ENCODE measurements at places on chromosomes 7 and 10. TPM values are rescaled to one million over a fixed set of nuclear protein-coding genes. Genes with fewer than 3 reads are reported as not detected.

DNA sequence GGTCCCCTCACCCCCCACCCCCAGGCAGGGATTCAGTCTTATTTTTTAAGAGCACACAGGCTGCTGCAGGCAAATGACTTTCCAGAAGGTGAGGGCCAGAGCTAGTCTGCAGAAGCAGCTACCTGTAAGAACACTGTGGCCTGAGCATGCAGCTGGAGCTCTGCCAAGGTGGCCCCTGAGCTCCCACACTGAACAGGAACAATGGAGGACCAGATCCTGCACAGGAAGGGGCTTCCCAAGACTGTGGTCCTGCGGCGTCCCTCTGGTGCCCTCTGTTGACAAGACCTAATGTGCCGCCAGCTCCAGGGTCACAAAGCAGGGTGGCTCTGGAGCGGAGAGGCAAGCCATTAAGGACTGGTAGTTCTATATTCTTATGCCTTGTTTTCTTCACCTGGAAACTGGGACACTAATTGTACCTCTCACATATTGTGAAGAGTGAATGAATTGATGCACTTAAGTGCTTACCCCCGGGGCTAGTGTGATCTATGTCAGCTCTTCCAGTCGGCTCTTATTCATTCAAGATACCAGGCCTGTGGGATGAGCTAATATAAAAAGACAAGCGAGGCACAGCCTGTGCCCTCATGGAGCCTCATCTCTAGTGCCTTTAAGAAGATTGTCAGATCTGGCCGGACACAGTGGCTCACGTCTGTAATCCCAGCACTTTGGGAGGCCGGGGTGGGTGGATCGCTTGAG lies 8.0 kb upstream of the BEND7 start:
- DNase-seq = peak; percentile 69

DNA sequence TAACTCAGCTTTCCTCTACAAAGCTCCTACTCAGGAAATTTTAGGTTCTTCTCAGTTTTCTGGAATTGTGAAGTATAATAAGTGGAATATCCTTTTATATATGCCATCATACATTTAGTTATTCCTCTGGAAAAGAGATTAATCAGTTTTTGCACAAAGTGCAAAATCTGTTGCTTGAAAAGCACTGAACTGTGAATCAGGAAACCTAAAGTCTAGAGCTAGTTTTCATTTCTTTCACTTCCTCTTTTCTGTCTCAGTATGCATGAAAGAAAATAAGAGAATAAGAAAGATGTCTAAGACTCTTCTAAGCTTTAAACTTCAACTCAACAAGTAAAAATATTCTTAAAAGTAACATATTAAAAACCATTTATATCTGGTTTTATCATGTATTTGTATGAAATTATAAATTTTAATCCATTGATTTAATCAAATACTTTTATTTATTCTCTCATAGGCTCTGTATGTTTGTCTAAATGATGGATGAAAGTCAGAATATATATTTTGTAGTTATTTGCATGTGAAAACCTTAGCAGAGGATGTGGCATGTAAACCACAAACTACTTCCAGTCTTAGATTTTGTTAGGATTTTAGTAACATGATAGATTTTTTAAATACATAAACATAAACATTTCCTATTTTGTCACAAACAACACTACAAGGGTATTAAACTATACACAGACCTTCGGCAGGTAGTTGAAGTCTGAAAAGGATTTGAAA lies 1073.0 kb downstream of the XPNPEP1 start:
- no peak for DNase-seq

- no peak for DNase-seq
Measured at GRCh38 chr7:37342688-37343471, 105.8 kb downstream of the ELMO1 start.

- no peak for DNase-seq
Measured at GRCh38 chr10:63071145-63071544, 62.0 kb upstream of the NRBF2 start.

DNA sequence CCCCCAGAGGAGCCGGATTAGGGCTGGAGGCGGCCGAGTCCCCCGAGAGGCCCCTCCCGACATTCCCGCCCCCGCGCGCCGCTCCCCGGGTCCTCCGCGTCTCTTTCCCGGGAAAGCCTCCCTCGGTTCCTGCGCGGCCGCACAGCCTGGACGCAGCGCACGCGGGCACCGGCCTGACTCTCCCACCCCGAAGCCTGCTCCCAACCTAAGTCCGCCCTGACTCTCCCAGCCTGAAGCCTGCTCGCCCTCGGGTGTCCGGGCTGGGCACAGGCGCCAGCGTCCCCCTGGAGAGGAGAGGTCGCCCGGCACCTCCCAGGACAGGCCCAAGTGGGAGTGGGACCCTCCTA lies 441 bp upstream of the VENTX start:
- DNase-seq = no peak

GRCh38 chr7:86844608-86845007 lies 200.9 kb downstream of the GRM3 start:
- DNase-seq = no peak

DNA sequence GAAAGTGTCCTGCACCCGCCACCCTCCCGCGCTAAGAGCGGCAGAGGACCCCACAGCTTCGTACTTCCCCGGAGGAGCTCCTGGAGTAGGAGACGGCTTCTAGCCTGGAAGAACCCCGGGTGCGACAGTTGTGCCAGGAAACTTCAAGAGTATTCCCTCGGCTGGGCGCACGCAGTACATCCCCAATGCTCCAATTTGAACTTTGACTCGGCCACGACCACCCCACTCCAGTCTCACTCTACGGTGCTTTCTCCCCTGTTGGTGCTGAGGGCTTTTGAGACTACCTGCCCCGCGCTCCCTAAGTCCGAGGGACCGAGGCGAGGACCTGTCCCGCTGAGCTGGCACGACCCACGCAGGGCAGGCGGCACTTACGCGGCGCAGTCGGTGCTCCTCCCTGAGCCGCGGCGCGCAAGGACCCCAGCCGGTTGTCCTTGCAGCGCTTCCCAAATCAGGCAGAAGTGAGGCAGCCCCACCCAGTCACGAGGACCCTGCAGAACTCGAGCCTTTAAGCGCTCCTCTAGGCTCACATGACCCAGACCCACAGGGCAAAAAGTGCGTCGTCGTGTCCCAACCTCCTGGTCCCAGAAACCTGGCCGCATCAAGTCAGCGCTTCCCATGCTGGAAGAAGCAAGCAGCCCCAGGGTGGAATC lies at the start of gene CPVL:
CPVL (minus strand) TSS at position 481 of the 650 bp plus-strand sequence. CDS start 25,476 bp downstream, outside the sequence.
- DNase-seq = no peak

DNA sequence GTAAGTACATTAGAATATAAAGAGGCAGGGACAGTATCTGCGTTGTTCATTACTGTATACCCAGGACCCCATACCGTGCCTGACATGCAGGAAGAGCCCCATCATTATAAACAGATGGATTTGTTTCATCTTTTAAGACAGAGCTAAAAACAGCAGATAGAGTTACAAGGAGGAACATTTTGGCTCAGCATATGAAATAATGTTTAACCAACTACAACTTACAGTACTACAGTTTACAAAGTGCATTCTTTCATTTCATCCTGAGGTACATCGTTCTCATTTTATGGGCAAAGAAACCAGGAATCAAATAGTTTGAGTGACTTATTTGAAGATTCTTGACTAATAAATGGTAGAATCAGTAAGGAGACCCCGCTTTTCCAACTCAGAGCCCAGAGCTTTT lies 38.1 kb upstream of the AGBL3 start:
- DNase-seq = no peak

DNA sequence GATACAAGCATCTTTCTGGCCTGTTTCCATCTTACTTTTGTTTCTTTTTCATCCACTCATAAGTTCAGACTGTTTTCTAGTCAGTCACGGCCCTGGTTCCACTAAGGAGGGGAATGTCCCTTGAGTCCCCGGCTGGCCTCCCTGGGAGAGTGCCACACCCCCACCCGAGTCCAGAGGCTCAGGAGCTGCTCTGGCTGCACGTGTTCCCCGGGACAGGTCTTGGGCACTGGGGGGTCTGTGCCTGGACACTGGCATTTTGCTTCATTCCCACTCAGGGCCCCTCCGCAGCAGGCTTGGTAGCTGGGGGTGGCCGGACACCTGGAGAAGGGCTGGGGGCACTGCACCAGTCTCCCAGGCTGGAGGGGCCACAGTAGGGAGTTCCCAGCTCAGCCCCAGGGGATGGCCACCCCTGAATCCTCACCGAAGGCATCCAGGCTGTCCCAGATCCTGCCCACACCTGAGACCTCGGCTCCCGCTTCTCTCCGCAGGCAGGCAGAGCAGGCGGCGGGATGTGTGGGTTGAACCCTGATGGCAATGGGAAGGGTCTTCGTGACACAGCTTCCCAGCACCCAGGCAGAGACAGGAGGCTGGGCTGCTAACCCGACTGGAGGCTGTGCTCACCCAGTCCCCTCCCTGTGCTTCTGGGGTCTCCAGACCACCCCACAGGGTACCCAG lies 92.3 kb downstream of the BMS1 start:
- no peak for DNase-seq

GRCh38 chr10:33229252-33229948 lies 105.1 kb downstream of the NRP1 start:
- DNase-seq = no peak

DNA sequence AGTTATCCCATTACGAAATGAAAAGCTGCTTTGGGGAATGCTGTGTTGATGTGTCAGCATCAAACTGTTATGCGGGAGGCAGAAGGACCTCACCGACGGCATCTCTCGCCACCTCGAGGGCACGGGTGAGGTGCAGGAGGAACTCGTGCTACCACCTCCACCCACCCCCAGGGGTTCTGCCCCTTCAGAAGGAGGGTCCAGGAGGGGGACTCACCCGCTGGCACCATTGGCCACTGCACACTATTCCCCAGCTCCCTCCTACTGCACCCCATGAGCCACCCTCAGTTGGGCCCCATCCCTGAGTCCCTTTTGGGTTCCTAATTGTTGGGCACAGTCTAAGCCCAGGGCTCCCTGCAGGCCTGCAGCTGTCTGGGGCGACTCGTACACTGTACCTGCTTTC lies 236.6 kb downstream of the PTPRN2 start:
- DNase-seq = no peak

- no peak for DNase-seq
Measured at GRCh38 chr10:123026302-123026701, 17.5 kb downstream of the ACADSB start.

GRCh38 chr10:73339436-73339835 lies 19.2 kb downstream of the CFAP70 start:
- DNase-seq = no peak

PLXDC2 gene
- total RNA-seq = 0.87 TPM

CADPS2 gene
- total RNA-seq = 48.0 TPM

STEAP1B gene
- 2.2 TPM for total RNA-seq

Measured in lung microvascular endothelial cell (primary cell).